Forelimb muscle (tissue), 1 donor: ENCODE measurements at places on chromosomes 12 and 14.

DNA sequence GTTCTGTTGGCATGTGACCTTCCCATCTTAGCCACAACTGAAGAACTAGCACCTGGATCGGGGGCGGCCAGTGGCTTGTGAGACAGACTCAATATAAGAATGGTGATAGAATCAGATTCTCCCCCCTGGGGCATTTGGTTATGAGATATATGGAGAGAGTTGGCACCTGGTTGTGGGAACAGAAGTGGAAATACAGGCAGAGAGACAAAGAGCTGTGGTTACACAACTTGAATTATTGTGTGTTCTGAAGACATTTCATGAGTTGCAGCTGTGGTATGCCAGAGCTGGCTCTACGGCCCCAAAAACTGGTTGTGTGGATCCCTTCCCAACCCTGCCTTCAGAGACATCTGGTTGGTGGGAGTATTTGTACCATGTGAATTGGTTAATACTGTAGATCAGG is 2.9 kb upstream of the MSRB3 start:
- no peak for DNase-seq

GRCh38 chr12:4997939-4998338 is 45.7 kb upstream of the KCNA5 start:
- no peak for DNase-seq

- no peak for DNase-seq
Measured at GRCh38 chr12:104057771-104058197, 6.5 kb upstream of the HCFC2 start.

DNA sequence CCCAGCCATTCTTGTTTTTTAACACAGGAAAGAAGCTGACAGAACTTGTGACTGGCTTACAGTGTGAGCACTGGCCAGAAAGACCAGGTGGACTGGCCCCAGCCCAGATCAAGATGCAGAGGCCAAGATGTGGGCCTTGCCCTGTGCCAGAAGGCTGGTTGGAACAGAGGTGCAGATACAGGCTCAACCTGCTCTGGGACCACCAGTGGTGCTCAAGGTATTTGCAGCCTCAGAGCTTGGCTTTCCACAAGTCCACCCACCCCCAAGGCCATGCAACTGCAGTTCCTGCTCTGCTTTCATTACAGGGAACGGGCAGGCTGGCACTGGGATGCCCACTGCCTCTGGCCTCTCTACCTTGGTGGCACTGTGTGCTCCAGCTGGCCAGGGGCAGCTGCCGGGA is 23.3 kb downstream of the ZFC3H1 start:
- no peak for DNase-seq
